ENCODE measurements at places on chromosomes 7 and 10.
A peak's percentile ranks its signal among the peaks of the same experiment; 100 is the strongest.

DNA sequence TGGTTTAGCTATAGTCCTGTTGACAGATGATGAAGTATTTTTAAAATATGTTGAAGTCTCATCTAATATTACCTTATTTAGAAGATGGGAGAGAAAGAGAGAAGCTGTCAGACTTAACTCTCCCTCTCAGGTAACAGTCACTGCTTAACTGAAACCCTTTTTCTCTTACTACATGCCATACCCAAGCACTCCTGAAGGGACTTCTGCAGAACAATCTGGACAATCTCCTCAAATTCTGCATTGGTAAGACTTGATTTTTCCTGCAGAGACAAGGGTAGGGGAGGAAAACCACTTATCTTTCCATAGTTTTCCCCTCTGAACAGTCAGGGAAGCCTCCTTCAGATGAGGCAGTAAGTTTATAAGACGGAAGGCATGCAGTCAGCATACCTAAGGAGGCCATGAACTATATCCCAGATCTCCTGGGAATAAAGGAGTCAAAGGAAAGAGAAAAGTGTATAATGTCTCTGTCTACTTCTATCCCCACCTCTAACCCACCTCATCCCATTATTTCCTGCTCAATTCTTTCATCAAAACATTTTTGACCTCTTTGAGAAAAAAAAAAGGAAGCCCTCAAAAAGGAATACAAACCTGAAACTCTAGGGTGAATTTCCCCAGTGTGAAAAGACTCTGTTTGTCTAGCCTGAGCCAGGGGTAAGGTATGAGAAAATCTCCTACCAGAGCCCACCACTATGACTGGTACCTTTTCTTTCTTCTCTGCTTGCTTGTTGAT, 9.4 kb downstream of the ZCWPW1 start:
- DNase-seq: no peak

- DNase-seq: no peak
Observed at GRCh38 chr7:101772508-101773211, 44.8 kb upstream of the CUX1 start.

DNA sequence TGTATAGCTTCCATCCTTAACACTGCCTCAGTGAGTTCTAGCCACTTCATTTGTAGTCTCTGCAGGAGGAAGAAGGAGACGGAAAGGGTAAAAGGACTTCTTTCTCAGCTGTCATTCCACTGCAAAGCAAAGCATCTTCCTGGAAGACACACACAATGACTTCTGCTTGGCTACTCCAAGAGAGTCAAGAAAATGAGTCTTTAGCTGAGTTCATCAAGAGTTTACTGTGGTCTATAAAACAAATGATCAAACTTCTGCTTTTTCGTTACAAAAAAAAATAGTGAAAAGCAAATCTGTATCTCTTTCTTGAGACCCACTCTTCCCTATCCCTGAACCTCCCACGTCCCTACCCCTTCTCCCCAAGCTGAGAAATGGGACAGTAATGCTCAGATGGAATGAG, 205.0 kb upstream of the AHR start:
- DNase-seq: no peak

DNA sequence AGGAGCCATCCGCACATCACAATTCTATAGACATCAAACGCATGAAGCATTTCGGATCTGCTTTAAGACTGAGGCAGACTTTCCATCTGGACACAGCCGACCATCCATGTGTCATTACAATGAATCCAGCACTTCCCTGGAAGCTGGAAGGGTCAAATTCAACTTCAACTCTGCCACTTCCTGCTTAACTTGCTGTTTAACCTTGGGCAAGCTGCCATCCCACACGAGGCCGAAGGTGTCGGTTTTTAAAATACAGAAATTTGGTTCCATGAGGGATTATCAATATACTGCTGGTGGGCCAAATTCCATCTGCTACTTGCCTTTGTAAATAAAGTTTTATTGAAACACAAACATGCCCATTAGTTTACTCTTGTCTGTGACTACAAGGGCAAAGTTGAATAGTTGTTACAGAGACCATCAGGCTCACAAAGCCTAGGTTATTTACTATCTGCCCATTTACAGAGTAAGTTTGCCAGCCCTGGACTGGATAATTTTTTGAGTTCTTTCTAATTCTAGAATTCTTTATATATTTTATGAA, 134.6 kb downstream of the FAM204A start:
- DNase-seq: no peak

- DNase-seq: no peak
Observed at GRCh38 chr10:120744040-120744439, 107.1 kb upstream of the WDR11 start.

DNA sequence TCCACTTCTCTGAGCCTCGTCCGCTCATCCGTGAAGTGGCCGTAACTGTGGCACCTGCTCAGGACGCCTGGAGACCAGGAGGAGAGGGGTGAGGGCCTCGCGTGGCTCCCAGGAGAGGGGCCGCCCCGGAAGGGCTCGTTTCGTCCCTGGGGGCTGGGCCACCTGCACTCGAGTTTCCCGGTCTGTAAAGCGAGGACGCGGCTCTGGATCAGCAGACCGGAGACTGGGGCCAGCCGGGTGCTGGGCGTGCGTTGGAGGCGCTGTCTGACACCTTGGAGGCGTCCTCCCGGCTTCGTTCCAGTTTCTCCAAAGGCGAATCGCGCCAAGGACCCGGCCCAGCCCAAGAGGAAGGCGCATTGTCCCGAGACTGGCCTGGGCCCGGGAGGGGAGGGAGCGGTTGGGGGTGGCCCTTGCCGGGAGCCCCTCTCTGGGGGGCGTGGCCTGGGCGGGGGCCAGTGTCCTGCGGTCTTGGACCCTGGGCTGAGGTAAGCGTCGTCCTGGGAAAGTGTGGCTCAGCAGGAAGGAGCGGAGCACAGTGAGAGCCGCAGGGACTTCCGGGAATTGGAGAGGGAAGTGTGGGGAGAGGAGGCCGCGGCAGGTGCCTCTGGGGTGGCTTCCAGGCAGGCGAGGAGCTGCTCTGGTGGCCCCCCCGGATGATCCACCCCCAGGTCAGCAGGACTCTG, 89.6 kb downstream of the FOXL3 start:
- DNase-seq: no peak

- DNase-seq: no peak
Observed at GRCh38 chr7:8778459-8778858, 345.1 kb downstream of the NXPH1 start.

DNA sequence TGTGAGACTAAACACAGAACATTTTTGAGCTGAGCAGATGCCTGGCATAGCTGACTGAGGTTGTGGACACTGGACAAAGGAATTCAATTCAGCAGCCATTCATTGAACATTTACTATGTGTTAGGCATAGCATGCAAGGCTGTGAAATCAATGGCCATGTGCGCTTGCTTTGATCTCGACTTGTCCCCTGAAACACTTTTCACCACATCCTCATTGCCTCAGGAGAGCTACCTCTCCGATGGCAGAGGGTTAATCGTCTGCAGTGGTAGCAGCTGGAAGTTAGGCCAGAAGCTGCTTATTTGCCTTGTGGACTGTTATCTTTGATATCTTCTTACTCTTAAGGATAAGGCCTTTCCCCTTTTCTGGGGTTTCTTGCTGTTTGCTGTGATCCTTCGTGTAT, 297.8 kb downstream of the AUTS2 start:
- peak; percentile 8 for DNase-seq

DNA sequence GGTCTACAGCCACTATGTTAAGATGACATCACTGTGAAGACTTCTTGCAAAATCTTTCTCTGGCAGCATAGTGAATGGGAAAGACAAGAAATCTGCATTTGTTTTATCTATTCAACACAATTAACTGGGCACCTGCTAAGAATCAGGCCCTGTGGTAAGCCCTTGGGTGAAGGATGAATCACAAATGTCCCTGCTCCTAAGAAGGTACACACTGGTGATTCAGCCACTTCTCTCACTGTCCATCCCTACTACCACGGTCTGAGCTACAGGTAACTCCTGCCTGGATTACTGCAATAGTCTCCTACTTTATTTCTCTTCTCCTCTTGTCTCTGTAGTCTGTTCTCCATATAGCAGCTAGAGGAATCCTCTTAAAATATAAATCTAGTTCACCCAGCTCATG, 116.1 kb downstream of the HIBADH start:
- DNase-seq: no peak

Data from AG08395 (cell line).